ENCODE measurements at places on chromosomes 6 and 20.

GRCh38 chr20:33110147-33110825, 30.8 kb downstream of the BPIFB4 start:
- DNase-seq = no peak

DNA sequence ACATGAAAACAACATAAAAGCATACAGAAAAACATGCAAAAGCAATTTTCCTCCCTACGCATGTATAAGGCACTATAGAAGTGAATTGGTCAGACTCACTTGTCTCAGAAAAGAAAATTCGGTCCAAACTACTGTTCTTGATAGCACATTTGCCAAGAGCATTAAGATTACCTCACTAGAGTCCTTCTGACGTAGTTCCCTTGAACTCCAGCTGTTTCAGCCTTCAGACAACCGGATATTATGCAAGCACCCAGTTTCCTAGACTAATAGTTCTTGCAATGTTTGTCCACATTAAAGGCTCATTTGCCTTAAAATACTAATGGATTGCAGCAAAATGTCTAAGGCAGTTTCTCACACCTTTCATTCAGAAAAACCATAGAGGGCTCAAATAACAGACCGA, 2.5 kb upstream of the CASS4 start:
- no peak for DNase-seq

GRCh38 chr6:90008189-90008907, 114.1 kb downstream of the GJA10 start:
- DNase-seq = peak; percentile 89

DNA sequence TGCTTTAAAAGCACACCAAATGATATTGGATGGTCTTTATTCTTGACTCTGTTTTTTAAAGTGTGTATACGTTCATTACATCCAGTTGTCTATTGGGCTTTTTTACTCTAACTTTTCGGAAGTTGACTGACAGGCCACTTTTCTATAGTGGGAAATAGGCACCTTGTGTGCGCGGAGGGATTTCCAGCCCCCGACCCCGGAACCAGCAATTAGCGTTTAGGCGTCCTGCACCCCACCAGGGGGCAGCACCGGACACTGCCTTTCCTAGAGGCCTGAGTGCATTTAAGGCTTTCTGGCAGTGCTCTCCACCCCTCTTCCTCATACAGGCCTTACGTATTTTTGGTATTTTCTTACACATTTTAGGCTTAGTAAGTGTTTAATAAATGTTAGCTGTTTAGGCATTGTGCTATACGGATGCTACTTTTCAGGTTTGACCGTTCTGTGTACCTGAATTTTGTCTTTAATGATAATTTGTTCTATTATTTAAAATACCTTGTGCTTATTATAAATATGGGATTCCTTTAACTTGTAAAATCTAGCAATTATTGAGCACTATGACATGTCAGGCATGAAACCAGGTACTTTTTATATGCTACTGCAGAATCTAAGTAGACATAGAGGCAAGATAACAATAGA, 231.8 kb downstream of the BCKDHB start:
- DNase-seq = peak; percentile 60

DNA sequence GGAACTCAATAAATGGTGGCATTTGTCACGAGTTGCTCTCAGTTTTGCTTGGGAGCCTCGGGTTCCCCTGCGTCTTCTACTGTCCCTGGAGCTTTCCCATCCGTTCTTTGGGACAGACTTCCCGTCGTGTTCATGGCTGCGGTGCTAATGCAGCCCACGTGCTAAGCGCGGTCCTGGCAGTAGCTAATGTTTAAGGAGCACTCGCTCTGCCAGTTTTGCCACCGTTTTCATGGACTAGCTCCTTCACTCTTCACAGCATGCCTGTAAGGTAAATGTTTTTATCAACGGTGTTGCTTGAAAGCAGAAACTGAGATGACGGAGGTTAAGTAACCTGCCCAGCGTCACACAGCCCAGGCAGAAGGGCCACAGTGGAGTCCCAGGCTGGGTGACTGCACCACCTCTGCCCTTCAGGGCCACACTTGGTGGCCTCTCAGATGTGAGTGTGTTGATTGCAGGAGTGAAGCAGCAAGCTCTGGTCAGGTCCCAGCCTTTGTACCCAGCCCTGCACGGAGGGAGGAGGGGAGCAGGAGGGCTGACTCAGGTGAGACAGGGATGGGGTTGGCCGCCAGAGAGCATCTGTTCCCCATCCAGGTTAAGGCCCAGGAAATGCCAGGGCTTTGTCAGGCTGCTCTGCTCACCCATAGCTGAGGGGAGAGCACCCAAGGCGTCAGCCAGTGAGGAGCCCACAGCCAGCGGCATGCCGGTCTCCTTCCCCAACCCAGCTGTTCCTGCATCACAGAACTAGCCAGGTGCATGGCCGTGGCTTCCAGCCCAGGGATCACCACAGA, 181.8 kb downstream of the ZMYND8 start:
- no peak for DNase-seq

DNA sequence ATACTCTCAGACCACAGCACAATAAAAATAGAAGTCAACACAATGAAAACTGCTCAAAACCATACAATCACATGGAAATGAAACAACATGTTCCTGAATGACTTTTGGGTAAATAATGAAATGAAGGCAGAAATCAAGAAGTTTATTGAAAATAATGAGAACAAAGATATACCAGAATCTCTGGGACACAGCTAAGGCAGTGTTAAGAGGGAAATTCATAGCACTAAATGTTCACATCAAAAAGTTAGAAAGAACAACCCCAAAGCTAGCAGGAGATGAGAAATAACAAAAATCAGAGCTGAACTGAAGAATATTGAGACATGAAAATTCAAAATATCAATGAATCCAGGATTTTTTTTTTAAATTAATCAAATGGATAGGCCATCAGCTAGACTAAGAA, 183.3 kb downstream of the BACH2 start:
- DNase-seq = no peak

DNA sequence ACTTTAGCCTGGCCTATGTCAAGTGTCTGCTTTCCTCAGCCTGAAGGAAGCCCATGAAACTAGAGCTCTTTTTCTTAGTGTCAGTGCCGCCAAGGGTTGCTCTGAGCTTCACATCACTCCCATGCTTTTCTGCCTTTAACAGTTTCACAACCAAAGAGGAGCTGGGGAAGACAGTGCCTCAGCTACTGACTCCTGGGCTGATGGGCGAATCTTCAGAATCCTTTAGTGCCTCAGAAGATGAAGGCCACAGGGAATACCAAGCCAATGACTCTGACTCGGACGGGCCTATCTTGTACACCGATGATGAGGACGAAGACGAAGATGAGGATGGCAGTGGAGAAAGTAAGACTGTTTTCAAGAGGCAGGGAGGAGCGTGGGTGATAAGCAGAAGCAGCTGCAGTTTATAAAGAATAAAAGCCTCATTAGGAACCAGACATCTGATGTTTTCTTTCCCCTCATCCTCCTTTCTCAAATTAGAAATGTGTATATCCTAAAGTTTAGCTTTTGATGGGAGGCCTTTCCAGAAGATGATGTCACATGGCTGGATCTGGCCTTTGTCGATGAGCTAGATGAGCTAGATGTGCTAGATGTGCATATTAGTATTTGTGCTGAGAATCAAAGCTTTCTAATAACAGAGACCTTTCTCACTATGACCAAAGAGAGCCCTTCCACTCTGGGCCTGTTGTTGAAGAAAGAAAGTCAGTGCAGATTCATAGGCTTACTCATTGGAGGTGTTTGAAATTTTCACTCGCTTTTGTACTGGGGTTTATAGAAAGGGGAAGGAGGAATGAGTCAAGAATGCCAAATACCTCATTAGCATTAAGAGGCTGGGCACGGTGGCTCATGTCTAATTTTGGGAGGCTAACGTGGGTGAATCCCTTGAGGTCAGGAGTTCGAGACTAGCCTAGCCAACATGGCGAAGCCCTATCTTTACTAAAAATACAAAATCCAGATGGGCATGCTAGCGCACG, 70.7 kb upstream of the LTV1 start:
- DNase-seq = no peak

DNA sequence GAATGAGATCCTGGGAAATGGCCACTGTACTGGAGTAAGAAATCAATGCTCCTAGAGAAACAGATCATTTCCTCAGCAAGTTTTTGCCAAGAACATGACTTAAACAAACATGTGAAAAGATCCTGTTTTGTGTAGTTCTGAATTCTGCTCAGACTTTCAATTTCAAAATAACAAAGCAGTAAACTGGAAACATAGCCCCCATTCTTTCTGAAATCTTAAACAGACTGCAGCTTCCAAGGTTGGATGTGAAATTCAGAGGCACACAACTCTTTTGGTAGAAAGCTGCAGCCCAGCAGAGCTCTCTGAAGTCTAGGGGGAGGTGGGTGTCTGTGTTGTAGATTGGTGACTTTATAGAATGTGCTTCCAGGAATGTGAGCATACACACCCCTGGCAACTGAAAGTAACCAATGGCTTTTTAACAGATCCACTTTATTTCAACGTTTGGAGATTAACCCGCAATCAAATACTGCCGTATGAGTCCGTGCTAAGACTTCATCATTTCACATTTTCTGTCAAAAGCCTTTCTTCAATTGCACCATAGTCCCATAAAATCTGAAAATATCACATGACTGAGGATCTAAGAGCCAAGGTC, 86.4 kb downstream of the ATXN1 start:
- no peak for DNase-seq

DNA sequence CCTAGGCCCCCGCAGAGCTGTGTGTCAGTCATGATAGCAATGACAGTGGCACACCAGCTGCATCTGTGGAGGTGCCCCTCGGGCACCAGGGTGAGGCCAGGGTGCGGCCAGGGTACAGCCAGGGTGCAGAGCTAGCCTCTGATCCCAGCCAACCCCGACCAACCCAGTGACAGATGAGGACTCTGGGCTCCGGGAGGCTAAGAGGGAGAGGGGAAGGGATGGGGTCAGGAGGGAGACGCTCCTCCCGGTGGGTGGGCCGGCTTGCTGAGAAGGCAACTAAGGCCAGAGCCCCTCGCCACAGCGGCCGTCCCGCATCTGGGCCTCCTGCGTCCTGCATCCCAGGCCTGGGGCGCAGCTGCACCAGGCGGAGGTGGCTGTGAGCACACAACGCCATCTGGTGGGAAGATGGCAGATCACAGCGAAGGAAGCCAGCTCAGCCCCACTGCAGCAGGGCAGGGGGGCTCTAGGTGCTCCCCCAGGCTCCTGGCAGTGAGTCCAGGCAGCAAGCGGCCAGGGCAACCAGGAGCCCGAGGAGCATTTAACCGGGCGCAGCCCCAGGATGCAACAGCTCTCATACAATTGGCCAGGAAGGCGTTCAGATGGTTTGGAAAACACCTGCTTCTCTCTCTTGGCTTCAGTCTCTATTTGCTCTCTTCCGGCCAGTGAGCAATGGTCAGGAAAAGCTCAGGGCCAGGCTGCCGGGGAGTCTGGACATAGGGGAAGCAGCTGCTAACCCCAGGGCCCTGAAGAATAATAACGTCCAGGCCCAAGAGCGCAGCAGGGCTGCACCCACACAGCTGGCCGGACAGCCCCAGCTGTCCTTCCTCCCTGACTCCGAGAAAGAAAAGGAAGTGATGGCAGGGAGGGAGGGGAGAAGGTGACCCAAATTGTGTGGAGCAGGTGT, 169.4 kb downstream of the TAF4 start:
- DNase-seq = peak; percentile 39

GRCh38 chr20:10622657-10623418, 51.0 kb downstream of the JAG1 start:
- DNase-seq = no peak

GRCh38 chr6:1023229-1023628, 288.7 kb upstream of the FOXQ1 start:
- no peak for DNase-seq

DNA sequence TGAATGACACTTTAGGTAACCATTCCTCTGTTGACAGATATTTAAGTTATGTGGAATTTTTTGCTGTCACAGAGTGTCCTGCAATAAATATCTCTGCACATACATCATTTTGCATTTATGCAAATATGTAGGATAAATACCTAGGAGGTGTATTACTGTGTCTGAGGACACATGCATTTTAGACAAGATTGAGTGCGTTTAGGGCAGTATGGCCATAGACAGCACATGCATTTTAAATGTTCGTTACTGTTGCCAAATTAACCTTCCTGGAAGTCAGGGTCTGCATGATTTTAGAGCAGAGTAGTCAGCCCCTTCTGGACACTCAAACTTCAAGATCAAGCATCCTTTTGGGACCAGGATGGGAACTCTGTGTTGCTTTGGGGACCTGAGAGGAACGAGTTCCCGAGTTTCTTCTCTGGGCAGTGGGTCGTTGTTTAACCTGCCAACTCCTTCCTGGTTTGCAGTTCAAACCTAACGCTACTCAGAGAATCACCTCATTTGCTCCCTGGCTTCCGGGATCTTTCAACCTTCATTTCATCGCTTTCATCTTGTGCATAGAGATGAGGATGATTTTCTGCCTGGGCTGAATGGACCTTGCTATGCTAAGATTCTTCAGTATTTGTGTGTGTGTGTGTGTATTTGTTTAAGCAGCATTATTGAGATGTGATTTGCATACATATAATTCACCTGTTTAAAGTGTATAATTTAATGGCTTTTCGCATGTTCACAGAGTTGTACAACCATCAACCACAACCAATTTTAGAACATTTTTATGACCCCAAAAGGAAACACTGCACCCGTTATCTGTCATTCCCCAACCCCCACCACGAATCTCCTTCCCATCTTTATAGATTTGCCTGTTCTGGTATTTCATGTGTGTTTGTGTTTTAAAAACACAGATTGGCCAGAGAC, 9.8 kb downstream of the BCAS4 start:
- DNase-seq = peak; percentile 23

GRCh38 chr6:90581146-90581545, 5.7 kb downstream of the MAP3K7 start:
- DNase-seq = no peak

DNA sequence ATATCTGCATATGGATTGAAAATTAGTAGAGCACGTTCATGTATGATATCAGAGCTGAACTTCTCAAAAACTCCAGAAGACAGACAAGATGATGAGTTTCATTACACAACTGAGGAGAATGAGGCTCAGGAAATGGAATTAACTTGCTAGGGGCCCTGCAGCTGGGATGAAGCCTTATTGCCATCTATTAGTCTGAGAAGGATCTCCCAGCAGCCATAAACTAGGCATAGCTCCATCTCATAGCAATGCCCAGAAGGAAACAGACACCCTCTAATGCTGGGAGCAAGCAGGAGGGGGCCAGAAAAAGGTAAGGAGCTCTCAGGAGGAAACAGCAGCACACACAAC, 18.0 kb downstream of the TFEB start:
- no peak for DNase-seq

- DNase-seq = no peak
Observed at GRCh38 chr6:31267651-31268368, 4.1 kb downstream of the HLA-C start.

DNA sequence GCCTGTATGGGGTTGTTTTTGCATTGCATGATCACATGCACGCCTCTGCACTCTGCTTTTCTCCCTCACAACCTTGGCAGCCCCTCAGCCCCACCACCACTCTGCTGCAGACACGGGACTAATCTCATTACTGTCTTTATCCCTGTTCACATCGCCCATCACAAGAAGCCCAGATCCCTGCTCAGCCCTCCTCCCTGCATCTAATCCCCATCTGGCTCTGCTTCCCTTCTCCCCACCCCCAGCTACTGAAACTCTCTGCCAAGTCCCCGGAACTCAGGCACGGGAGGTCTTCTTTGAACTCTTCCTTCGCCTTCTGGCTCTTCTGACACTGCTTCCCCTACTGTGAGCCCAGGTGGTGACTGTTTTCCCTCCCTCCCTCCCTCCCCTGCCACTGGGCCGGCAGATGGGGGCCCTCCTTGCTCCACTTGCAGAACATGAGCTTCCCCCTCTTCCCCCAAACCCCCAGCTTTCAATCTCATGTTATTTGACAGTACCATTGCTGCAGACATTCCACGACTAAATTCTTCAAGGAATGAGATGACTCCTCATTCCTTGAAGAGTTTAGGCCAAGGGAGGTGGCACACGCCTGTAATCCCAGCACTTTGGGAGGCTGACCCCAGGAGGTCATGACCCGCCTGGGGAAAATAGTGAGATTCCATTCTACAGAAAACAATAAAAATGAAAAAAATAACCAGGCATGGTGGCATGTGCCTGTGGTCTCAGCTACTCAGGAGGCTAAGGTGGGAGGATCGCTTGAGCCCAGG, 21.9 kb upstream of the TULP1 start:
- no peak for DNase-seq

Measured in activated CD4-positive, alpha-beta T cell treated with anti-CD3 and anti-CD28 coated beads, Interleukin-10, Interleukin-2, amounts not matched to agents 100 ng/mL and 50 ng/mL, durations not matched to agents 16 hours and 8 hours (primary cell).